Stimulated activated CD8-positive, alpha-beta memory T cell treated with anti-CD3 and anti-CD28 coated beads, Interleukin-4, amount 100 ng/mL, for 4 hours (primary cell): ENCODE measurements at places on chromosomes 5 and 9.
A peak's percentile ranks its signal among the peaks of the same experiment; 100 is the strongest.

DNA sequence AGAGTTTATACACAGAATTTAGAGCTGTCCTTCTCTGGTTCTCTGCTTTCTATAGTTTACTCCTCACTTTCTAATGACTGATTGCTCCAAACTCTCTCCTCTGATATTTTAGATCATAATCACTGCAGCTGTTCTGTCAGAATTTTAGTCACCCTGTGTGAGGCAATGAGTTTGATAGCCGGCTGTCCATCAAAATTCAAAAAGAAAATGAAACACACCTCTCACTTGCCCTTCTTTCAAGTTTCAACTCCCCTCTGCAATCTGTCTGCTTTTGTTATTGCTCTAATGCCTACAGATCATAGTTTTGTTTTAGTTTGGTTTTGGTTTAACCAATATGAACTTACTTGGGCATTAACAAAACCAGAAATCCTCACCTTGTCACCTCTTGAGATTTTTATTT is 23.3 kb upstream of the ABLIM3 start:
- no peak for DNase-seq

- no peak for DNase-seq
These were observed 91.1 kb upstream of the RNF180 start for GRCh38 chr5:64074533-64074932.

DNA sequence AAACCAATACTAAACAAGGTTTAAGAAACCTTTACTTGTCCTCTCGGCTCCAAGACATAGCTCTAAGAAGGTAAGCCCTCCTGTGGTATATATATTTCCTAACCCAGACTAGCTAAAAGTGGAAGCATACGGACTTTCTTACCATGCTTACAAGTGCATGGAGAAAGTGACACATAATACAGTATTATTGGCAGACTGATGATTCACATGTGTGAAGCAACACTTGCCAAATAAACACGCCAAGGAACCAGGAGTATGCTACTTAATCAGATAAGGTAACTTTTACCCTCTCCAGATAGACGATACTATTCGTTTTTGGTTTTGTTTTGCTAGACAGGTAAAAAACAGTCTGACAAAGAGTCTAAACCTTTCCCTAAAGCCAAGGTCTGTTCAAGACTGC is 264.1 kb downstream of the MLLT3 start:
- DNase-seq, result no peak

GRCh38 chr5:87735923-87736322 is 323.2 kb upstream of the CCNH start:
- DNase-seq, result no peak

DNA sequence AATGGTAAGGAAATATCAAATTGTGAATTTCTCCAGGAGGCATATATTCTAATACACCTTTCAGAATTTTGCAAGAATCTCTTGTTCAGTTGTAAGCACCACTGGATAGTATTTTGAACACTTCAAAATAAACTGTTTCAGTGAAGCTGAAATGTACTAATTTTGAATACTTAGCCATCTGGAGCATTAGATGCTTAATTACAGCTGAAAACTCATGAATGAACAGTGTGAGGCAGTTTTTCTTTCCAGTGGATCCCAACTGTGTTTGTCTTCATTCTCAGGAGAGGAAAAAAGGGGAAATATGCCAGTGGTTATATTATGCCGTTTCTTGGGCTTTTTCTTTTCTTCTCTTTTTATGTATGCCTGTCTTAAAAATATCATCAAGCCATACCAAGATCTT is 306.0 kb upstream of the SEMA6A start:
- no peak for DNase-seq

- no peak for DNase-seq
These were observed 66.2 kb upstream of the ZNF462 start for GRCh38 chr9:106796771-106797170.

- DNase-seq, result no peak
These were observed 133.6 kb downstream of the ATG10 start for GRCh38 chr5:82105457-82105856.

GRCh38 chr9:96555567-96556386 is 63.9 kb downstream of the CDC14B start:
- DNase-seq, result no peak

GRCh38 chr5:119961993-119962392 is 332.6 kb downstream of the FAM170A start:
- no peak for DNase-seq

DNA sequence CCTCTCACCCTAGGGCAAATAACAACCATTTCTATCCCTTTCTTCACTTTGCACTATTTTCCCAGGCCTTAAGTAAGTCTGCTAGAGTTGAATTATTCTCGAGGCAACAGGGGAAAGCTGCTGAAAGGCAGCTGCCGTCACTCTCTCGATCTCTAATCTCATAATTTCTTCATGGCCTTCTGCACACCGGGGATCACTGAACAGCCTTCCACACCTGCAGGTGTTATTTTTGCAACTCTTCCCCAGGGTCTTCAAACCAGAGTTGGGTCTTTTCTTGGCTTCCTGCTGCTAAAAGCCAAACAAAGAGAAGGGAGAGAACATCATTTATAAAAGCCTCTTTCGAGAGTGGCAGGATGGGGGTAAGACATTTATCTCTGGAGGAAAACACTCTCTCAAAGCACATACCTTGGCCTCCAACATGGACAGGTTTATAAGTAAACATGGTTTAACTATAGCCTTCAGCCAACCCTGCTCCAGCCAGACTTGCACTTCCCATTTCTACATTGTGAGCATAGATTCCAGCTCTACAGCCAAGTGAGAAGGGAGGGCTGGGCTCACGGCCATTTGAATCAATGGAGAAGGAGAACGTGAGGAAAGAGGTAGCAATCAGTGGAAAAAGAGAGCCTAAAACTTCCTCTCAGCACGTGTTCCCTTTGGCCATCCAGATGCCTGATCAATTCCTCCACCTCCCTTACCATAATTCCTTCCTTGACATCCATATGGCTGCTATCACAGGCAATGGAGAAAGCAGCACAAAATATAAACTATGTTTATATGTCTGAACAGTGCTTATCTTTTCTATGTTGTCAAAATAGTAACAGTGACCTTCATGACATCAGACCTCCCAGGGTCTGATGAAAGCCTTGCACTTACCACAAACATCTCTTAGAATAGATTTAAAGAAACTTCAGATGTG is 464.9 kb downstream of the TLE1 start:
- no peak for DNase-seq

GRCh38 chr9:3903273-3903672 is 377.5 kb upstream of the RFX3 start:
- DNase-seq, result no peak

DNA sequence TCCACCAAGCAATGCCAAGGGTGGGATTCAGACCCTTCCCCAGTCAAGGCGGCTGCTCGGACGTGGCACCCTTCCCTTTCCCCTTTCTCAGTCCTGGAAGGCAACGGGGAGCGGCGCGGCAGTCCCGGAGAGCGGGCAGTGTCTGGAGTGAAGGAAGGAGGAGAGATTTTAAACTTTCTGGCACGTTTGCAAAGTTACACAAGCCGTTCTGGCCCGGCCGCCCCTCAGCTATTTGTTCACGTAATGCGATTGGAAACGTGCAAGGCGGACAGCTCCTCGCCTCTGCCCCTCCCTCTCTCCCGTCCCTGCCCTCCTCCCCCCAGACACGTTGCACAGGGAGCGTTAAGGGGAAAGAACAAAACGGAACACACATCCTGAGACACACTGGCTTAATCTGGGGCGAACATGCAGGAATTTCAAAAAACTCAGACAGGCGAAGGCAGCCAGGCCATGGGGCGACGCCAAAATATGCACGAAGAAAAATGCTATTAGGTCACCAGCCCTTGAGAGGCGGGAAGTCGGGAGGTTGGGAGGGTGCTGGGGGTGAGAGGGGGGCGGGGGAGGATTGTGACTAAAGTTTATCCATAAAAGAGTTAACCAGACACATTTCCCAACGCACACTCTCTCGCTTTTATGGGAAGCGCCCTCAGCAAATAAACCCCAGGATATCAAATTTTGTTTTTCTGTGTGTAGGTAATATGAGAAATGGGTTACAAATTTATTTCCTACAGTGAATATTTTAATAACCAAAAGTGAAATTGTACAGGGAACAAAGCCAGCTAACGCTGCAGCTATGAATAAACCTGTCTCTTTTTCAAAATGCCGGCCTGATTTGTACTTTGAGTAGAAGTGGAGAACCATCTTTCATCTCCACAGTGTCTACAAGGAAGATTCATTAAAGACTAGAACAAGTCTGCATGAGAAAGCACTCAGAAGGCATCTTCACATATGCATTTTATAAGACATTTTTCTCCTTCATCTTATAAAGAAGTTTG is at the start of gene LOX:
TSS of gene LOX (minus strand) at position 144 of the 995 bp plus-strand sequence. CDS start 274 bp downstream, outside the sequence.
- no peak for DNase-seq

DNA sequence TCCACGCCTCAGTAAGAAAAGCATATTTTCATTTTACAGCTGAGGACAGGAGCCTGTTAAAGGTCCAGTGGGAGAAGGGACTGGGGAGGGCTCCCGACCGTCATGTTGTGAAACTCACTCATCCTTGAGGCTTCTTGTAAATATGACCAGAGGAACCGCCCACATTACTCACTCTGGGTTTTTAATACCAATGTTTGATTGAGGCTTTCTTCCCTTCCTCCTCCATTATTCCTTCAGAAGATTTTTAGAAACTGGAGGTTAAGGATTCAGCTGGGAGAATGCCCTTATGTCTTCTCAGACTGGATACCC is 61.4 kb upstream of the GLRX start:
- DNase-seq, result no peak

DNA sequence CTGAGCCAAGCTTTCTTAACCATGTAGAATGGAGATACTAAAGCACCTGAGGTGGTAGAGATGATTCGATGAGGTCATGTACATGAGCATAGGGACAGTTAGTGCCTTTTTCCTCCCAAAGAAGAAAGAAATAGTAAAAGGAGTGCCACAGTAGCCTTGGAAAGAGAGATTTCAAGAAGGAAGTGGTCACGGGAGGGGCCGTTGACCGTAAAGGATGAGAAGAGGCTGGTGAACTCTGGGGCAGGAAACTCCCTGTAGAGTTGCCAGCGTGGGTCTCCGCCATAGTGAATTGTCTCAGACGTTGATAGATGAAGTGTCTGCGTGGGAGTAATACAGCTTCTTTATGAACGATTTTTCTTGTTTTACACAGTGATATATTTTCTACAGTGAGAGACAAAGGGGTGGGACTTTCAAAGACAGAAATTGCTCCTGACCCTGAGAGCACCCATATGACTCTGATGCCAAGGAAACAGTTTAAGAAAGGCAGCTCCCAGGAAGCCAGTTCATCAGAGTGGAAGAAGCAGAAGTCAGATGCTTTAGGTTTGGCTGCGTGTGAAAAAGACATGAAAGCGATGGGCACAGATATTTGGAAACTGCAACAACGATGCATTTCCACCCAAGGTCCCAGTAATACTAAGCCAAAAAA is 41.3 kb downstream of the UGCG start:
- peak; percentile 9 for DNase-seq

- DNase-seq, result no peak
These were observed 1377.5 kb upstream of the DMAC1 start for GRCh38 chr9:9177081-9177480.

DNA sequence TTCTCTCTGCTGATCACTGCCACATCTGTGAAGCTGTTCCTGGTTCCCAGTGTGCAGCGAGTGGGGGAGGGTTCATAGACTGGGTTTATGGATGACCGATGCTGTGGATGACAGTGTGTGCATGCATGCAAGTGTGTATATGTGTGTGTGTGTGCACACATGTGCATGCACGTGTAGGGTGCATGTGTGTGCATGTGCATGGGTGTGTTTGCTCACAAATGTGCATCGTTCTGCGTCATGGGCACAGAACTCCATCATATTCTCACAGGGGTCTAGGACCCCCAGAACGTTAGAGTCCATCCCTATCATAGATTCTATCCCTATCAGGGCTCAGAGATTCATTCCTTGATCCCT is 134.0 kb downstream of the PHF2 start:
- no peak for DNase-seq

DNA sequence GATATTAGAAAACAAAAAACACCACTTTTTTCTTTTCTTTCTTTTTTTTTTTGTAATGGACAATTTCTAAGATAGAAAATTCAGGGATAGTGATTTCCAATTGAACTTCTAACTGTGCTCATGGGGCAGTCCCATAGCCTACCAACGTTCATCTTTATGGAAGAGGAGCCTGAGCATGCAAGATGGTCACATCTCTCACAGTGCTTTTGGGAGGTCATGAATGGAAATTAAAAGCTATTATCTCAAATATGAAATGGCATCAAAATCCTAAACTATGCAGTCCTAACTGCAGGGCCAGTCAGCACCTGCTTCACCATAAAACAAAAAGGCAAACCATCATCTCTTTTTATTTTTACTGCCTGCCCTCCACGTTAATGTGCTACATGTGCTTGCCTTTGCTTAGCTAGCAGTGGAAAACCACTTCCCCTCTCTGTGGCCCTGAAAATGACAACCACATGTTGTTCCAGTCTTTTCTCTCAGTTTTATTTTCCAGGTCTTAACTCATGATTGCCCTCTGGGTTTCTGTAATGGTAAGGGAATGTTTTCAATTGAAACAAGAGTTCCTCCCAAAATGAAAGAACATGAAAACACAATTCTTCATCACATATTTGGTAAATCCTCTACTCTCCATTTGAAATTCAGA is 16.7 kb downstream of the IFNB1 start:
- DNase-seq, result no peak

- DNase-seq, result no peak
These were observed 93.4 kb downstream of the KCNIP1 start for GRCh38 chr5:170597109-170597751.

DNA sequence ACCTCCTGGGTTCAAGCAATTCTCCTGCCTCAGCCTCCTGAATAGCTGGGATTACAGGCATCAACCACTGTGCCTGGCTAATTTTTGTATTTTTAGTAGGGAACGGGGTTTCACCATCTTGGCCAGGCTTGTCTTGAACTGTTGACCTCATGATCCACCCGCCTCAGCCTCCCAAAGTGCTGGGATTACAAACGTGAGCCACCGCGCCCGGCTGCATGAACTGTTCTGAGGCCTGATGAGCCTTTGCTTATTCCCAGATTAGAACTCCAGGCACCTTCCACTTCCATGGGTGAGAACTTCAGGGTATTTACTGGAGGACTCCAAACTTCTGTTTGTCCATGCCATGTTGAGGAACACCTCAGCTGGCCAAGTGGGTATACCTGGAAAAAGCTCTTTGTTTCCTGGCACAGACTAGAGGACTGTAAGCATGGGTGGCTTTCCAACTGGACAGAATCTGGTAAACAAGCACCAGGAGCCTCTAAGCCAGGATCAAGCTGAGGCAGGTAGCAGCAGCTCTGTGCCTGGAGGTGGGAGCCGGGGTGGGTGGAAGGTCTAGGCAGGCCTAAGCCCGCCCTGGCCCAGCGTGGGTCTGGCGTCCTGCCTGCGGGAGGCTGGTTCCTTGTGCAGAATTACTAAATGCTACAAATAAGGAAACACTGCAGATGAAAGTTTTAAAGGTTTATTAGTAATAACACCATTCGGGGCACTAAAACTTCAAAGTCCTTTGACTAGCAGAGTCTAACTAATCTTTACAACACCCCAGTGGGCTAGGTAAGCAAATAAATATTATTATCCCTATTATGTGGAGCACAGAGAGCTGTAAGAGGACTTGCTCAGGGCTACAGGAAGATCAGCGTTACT is 78.4 kb downstream of the SEMA5A start:
- DNase-seq, result no peak
